ENCODE measurements at places on chromosomes 3 and 15. TPM values are rescaled to one million over a fixed set of nuclear protein-coding genes. Genes with fewer than 3 reads are reported as not detected.

- H3K27me3 ChIP-seq: no peaks in the 10 kb centered on the region
- no peak overlapping the region for H3K4me3 ChIP-seq
- H3K27ac ChIP-seq: no peak overlapping the region
- no peaks in the 10 kb centered on the region for H3K36me3 ChIP-seq
Observed at GRCh38 chr3:135915206-135915605, 50.3 kb upstream of the PPP2R3A start.

DNA sequence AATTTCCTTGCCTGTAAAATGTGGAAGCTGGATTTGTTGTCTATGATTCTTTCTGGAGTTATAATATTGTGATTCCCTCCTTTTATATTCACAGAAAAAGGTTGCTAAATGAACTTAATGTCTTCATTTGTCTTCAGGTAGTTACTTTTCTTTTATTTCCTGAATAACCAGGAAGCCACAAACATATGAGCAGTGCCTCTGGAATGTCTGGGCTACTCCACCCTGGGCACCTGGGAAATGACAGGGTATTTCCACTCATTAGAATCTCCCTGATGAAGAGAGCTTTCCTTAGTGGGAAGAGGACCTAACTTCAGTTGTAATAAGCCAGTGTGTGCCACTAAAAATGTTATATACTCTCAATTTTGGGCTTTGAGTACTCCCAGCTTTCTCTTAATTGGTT lies 3.8 kb upstream of the SLMAP start:
- peaks cover 2% of the 10 kb centered on the region for H3K4me1 ChIP-seq
- no peaks in the 10 kb centered on the region for H3K27me3 ChIP-seq
- H3K27ac ChIP-seq: no peak overlapping the region
- H3K36me3 ChIP-seq: no peaks in the 10 kb centered on the region

GRCh38 chr15:63931556-63931955 lies 97.8 kb upstream of the HERC1 start:
- peaks cover 16% of the 10 kb centered on the region for H3K36me3 ChIP-seq
- no peak overlapping the region for H3K27ac ChIP-seq
- no peaks in the 10 kb centered on the region for H3K27me3 ChIP-seq
- H3K4me3 ChIP-seq: no peak overlapping the region

- H3K27ac ChIP-seq: no peak overlapping the region
- DNase-seq: no peak
- H3K4me1 ChIP-seq: peaks cover 75% of the 10 kb centered on the region
- H3K36me3 ChIP-seq: no peaks in the 10 kb centered on the region
Observed at GRCh38 chr3:129020691-129021090, 19.6 kb downstream of the EFCC1 start.

DNA sequence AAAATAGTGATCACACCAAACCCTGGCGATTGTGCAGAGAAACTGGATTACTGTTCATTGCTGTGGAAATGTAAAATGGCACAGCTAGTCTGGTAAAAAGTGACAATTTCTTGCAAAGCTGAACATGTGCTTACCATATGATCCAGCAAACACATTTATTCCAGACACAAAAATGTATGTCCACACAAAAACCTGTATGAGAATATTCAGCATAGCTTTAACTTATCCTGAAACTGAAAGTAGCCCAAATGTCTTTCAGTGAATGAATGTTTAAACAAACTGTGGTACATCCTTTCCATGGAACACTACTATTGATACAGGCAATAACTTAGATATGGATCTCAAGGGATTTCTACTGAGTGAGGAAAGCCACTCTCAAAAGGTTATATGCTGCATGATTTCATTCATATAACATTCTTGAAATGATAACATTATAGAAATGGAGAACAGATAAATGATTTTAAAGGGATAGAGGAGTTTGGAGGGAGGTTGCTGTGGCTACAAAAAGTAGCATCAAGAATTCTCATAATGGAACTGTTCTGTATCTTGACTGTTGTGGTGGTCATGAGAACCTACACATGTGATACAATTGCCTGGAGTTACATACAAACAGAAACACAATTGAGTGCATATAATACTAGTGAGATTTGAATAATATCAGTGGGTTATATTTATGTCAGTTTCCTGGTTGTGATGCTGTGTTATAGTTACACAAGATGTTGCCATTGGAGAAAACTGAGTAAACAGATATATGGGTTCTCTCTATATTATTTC lies 70.7 kb upstream of the DPH6 start:
- no peak overlapping the region for H3K4me3 ChIP-seq
- DNase-seq: no peak
- no peaks in the 10 kb centered on the region for H3K36me3 ChIP-seq
- no peaks in the 10 kb centered on the region for H3K4me1 ChIP-seq
- no peak overlapping the region for H3K27ac ChIP-seq

DNA sequence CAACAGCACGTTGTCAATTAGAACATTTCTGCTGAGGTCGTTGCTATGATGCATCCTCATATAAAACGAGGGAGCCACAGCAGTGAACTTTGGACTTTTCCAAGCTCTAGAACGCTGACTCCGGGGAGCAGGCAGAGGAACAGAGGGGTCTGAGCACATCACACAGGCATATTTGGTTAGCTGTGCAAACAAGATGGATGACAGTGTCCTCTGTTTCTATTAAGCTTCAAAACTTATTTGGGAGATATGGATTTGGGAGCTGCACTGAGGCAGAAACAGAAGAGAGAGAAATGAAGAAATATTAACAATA lies 278.0 kb upstream of the TBL1XR1 start:
- H3K27ac ChIP-seq: no peak overlapping the region
- no peak for DNase-seq
- no peaks in the 10 kb centered on the region for H3K4me1 ChIP-seq
- H3K27me3 ChIP-seq: no peaks in the 10 kb centered on the region
- H3K4me3 ChIP-seq: no peak overlapping the region

DNA sequence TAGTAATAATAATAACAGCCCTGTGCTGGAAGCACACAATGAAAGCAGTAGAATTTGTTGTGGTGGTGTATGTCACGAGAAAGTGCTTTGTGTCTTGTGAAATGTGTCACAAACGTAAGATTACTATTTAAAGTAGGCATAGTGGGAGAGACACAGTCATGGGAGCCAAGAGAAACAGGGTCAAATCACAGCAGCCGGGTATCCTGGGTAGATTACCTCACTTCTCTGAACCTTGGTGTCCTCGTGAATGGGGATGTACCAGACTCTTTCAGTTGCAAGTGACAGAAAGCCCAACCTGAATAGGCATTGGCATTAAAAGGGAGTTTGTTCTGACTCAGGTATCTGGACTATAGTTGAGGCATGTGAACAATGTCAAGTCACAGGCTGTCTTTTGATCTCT lies 29.1 kb upstream of the SRGAP3 start:
- no peak overlapping the region for H3K27ac ChIP-seq
- H3K4me1 ChIP-seq: no peaks in the 10 kb centered on the region
- no peaks in the 10 kb centered on the region for H3K27me3 ChIP-seq
- no peaks in the 10 kb centered on the region for H3K36me3 ChIP-seq
- no peak for DNase-seq

GRCh38 chr3:152843955-152844354 lies 9.0 kb downstream of the P2RY1 start:
- H3K36me3 ChIP-seq: no peaks in the 10 kb centered on the region
- no peak overlapping the region for H3K4me3 ChIP-seq
- no peaks in the 10 kb centered on the region for H3K4me1 ChIP-seq
- no peak overlapping the region for H3K27ac ChIP-seq

DNA sequence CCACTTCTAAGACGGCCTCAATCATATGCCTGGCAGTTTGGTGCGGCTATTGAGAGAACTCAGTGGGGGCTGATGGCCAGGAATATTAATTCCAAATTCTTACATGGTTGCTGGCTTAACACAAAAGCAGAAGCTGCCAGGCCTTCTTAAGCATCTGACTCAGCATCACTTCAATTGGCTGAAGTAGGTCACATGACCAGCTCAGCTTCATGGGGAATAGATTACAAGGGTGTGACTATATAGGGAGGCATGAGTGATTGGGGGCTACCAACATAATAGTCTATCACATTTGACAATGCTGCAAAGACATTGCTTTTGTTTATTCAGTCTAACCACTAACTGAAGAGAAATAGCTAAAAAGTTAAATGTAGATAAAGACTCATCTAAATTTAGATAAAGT lies 101.6 kb upstream of the ANKRD28 start:
- H3K36me3 ChIP-seq: no peaks in the 10 kb centered on the region
- H3K4me1 ChIP-seq: peaks cover 17% of the 10 kb centered on the region
- H3K4me3 ChIP-seq: no peak overlapping the region
- no peaks in the 10 kb centered on the region for H3K27me3 ChIP-seq
- no peak for DNase-seq

GRCh38 chr15:58528188-58528870 lies 96.5 kb downstream of the LIPC start:
- peaks cover 44% of the 10 kb centered on the region for H3K4me1 ChIP-seq
- no peaks in the 10 kb centered on the region for H3K36me3 ChIP-seq
- H3K27me3 ChIP-seq: no peaks in the 10 kb centered on the region
- H3K4me3 ChIP-seq: no peak overlapping the region
- H3K27ac ChIP-seq: peak overlapping the region; percentile 37

- H3K27ac ChIP-seq: no peak overlapping the region
- H3K27me3 ChIP-seq: no peaks in the 10 kb centered on the region
- H3K4me3 ChIP-seq: no peak overlapping the region
Observed at GRCh38 chr3:73052857-73053256, 8.6 kb upstream of the EBLN2 start.

GRCh38 chr3:194064380-194065332 lies 71.3 kb upstream of the HES1 start:
- no peaks in the 10 kb centered on the region for H3K4me1 ChIP-seq
- H3K27me3 ChIP-seq: no peaks in the 10 kb centered on the region
- DNase-seq: no peak
- H3K36me3 ChIP-seq: no peaks in the 10 kb centered on the region

DNA sequence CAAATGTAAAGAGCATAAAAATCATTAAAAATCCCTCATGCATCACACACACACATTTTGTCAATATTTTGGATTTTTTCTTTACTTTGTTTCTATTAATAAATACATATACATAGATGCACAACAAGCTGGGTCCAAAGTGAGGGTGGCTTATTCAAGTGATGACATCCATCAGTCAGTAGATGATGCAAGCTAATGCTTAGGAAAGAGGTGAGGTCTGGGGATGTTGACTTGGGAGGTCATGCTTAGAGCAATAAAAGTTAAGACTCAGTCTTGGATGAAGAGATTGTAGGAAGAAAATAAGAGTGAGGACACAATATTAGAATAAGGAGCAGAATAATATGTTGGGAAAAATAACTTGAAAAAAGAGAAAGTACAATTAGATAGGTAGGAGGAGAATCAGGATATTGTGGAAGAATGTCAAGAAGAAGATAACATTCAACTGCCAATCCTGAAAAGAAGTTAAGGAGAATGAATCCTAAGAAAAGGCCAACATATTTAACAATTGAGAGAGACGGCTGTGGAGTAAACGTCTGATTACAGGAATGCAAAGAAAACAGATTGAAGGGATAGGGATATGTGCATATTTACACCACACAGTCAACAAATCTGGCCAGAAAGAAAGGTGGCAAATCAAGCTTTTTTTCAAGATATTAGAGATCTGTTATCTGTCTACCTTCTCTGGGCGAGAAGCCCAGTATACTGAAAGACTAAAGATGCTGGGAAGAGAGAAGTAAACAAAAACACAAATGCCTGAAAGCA lies 111.0 kb upstream of the TJP1 start:
- no peaks in the 10 kb centered on the region for H3K4me1 ChIP-seq
- H3K4me3 ChIP-seq: no peak overlapping the region

- H3K4me1 ChIP-seq: no peaks in the 10 kb centered on the region
- H3K36me3 ChIP-seq: no peaks in the 10 kb centered on the region
Observed at GRCh38 chr15:58392611-58393161, 39.1 kb upstream of the LIPC start.

DNA sequence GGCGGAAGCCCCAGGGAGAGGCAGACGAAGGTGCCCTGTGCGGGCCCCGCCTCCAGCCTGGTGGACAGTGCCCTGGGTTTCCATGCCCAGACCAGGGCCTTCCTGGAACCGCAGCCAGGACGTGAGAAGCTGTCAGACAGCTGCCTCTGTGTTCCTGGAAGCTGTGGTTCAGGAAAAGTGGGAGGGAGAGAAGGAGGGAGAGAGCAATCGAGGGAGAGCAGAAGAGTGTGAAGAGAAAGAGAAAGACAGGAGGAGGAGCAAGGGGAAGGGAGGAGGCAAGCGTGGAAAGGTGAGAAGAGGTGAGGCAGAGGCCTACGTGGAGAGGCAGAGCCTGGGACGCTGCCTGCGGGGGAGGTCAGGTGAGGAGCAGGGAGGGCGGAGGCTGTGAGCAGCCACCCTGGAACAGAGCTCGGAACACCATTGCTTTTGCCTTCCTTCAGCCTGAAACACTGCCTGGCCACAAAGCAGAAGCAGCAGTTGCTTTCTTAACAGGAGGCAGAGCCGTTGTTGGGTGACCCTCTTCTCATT lies 18.6 kb downstream of the ZDHHC19 start:
- H3K27me3 ChIP-seq: no peaks in the 10 kb centered on the region
- H3K27ac ChIP-seq: peak overlapping the region; percentile 67
- no peaks in the 10 kb centered on the region for H3K36me3 ChIP-seq
- H3K4me1 ChIP-seq: peaks cover 27% of the 10 kb centered on the region

- H3K4me3 ChIP-seq: no peak overlapping the region
- DNase-seq: no peak
- no peaks in the 10 kb centered on the region for H3K27me3 ChIP-seq
- H3K4me1 ChIP-seq: no peaks in the 10 kb centered on the region
- no peaks in the 10 kb centered on the region for H3K36me3 ChIP-seq
Observed at GRCh38 chr15:77143616-77144015, 72.7 kb upstream of the TSPAN3 start.

- DNase-seq: no peak
- no peaks in the 10 kb centered on the region for H3K36me3 ChIP-seq
- H3K4me1 ChIP-seq: no peaks in the 10 kb centered on the region
- H3K27me3 ChIP-seq: no peaks in the 10 kb centered on the region
- H3K27ac ChIP-seq: peak overlapping the region; percentile 79
Observed at GRCh38 chr3:141240286-141240685, 8.7 kb downstream of the PXYLP1 start.

DNA sequence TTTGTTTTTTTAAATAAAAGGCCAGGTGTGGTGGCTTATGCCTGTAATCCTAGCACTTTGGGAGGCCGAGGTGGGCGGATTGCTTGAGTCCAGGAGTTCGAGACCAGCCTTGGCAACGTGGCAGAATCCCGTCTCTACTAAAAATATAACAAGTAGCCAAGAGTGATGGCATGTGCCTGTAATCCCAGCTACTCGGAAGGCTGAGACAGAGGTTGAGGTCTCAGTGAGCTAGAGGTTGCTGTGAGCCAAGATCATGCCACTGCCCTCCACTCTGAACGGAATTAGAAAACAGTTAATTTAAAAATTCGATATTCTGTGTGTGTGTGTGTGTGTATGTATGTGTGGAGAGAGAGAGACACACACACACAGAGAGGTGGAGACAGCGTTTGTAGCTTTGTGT lies 58.8 kb downstream of the TCF12 start:
- H3K27ac ChIP-seq: no peak overlapping the region
- no peaks in the 10 kb centered on the region for H3K27me3 ChIP-seq
- H3K4me3 ChIP-seq: no peak overlapping the region
- DNase-seq: no peak
- peaks cover 46% of the 10 kb centered on the region for H3K4me1 ChIP-seq

Gene PLEKHO2
- total RNA-seq: 6.3 TPM

Gene KCNMB3
- total RNA-seq: 1.1 TPM

Gene ZIC4
- not detected for total RNA-seq

Gene AGBL1
- total RNA-seq: not detected

Gene ADIPOQ
- total RNA-seq: 19.1 TPM

Gene GATA2
- 17.7 TPM for total RNA-seq

Gene NEK10
- total RNA-seq: 10.3 TPM

Gene KNG1
- total RNA-seq: not detected

Gene XCR1
- total RNA-seq: not detected

Gene ZMYND10
- 0.26 TPM for total RNA-seq

Gene ESYT3
- 2.6 TPM for total RNA-seq
